ENCODE measurements at places on chromosomes 16 and 17. TPM values are rescaled to one million over a fixed set of nuclear protein-coding genes. Genes with fewer than 3 reads are reported as not detected.
A peak's percentile ranks its signal among the peaks of the same experiment; 100 is the strongest.

- no peak for DNase-seq
Measured at GRCh38 chr16:55393991-55394390, 70.0 kb downstream of the IRX6 start.

DNA sequence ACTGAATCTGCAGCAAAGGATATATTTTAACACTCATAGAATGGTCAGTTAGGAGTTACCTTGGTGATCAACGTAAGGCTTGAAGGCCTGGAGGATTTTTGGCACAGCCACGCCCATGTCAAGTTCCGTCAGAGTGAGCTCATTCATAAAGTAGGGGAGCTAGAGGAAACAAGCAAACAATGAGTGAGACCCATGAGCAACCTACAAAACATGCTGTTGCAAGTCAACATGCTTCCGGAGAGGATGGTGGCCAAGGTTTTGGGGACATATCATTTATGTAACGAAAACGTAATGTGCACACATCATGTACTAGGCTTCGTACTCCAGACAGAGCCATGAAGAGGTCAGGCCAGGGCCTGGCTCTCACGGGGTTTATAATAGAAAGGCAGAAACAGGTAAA, 41.1 kb upstream of the ERN1 start:
- no peak for DNase-seq

GRCh38 chr16:57805176-57805575, 2.9 kb upstream of the KIFC3 start:
- DNase-seq, result no peak

GRCh38 chr16:75957870-75958269, 231.6 kb upstream of the CPHXL start:
- DNase-seq, result no peak

DNA sequence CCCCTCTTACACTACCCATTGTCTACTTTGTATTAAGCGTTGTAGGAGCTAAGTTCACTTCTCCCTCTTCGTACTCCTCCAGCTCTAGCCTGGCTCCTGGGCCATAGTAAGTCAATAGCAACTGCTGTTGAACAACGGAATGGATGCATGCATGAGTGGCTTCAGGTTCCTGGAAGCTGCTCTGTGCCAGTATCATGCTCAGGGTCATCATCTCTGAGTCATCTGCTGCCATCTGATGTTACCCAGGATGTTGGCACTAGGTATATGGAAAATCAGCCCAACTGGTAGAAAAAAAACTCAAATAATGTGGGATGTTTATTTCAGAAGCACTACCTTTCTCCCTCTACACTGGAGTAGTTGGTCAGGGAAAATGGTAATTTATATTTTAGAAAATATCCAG, 536.8 kb downstream of the NPIPA7 start:
- no peak for DNase-seq

- DNase-seq, result no peak
Measured at GRCh38 chr17:64687961-64688360, 25.9 kb upstream of the SMURF2 start.

DNA sequence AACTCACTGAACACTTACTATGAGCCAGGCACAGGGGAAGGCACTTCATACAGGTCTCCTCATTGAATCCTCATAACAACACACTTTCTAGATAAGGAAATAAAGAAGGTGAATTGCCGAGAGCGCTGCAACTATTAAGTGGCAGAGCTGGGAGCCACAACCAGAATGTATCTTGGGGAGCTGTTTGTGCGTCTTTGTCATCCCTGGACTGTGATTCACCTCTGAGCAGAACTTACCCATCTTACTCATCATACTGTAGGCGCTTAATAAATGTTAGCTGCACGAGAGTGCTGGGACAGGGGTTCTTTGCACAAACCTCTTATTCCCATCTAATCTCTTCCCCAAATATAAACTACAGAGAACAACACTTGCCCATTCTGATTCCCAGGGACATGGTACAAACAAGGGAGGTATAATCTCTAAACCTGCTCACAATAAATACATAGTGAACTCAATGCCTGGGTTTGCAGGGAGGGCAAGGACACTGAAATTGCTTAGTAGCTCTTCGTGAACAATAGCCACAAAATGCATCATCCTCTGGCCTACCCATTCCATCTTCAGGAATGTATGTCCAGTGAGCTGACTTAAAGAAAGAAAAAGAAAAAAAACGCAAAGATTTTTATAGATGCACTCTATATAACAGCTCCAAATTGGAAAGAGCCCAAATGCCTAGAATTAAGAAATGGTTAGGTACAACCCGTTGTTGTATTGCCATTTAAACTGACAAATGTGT, 43.0 kb downstream of the MYO18A start:
- peak; percentile 22 for DNase-seq

DNA sequence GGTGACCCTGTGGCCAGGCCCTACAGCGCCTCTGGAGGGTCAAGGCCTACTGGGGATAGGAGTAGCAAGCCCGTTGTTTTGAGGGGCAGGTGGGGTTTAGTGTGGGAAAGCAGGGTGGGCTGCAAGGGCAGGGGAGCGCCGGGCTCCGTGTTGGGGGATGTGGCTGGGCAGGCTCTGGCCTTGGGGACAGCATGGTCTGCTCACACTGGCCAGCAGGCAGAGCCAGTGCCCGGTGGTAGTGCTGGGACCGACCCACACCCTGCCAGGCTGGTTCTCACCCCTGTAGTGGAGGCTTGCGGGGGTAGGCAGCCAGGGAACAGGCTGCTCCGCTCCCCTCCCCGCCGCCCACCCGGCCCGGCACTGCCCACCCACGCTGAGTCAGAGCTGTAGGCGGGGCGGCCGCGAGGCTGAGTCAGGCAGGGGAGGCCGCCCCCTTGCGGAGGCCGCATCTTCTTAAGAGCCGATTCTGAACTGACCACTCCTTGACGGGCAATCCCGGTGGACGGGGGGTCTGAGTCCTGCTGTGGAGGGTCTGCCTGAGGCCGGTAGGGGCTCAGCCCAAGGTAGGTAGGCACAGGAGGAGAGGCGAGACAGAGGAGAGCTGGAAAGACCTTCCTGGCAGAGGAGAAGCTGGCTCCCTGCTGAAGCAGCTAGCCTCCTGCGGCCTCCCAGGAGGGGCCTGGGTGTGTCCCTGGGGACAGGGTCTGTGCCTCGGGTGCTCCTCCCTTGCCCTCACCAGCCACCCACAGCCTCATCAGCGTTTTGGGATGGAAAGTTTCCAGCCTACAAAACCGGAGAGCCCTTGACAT, 62.4 kb downstream of the BAIAP2 start:
- DNase-seq, result peak; percentile 49

GRCh38 chr17:39706921-39707337, 7.1 kb downstream of the ERBB2 start:
- DNase-seq, result no peak

GRCh38 chr16:48522041-48522440, 87.9 kb downstream of the N4BP1 start:
- no peak for DNase-seq

DNA sequence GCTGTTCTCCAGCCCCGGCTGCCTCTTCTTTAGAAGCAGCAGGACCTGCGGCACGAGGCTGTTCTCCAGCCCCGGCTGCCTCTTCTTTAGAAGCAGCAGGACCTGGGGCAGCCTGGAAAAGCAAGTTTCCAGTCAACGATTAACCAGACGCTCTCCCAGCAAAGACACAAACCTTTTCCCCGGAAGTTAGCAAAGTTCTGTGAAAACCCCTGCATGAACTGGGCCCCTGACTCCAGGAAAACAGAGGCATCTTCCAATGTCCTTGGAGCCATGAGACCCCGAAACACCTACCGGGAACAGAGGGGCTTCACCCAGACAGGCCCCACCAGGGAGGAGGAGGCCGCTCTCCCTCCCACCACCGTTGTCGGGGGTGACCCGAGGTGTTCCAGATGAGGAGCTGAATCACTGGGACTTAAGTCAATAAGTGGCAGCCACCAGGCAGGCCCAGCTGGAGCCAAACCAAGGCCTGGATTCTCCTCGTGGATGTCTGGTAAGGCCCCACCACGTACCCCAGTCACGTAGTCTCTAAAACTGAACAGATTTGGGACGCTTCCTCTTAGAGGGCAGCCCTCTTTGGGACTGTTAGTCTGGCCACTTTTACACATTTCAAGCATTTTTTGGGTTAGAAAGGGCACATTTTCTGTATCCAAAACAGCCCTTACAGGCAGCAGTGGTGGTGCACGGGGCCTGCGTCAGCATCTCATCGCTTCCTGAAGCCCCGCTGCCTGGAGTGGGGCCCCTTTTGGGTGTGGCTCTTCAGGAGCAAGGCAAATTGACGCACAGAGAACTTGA, at the start of gene RPH3AL:
TSS of gene RPH3AL (minus strand) at position 387 of the 792 bp plus-strand sequence. CDS start 25,264 bp downstream, outside the sequence.
- peak; percentile 92 for DNase-seq

GRCh38 chr16:50093607-50094539, 28.1 kb downstream of the HEATR3 start:
- DNase-seq, result no peak

GRCh38 chr17:65797101-65797500, 235.7 kb upstream of the AXIN2 start:
- DNase-seq, result no peak

DNA sequence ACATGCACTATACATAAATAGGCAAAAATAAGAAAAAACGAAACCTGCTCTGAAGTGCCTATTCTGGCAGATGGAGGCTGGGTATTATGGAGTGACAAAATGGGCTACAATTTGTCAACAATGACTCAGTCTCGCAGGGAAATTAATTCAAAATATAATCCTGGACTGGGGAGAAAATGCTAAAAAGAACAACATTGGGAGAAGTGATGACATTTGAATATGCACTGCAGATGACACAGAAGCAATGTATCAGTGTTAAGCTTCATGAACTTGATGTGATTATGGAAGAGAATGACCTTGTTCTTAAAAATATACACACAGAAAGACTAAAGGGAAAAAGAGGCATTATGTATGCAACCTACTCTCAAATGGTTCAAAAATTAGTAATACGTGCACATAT, 74.8 kb upstream of the PSMD7 start:
- no peak for DNase-seq

- peak; percentile 59 for DNase-seq
Measured at GRCh38 chr16:66706506-66706880, 9.9 kb upstream of the CMTM4 start.

DNA sequence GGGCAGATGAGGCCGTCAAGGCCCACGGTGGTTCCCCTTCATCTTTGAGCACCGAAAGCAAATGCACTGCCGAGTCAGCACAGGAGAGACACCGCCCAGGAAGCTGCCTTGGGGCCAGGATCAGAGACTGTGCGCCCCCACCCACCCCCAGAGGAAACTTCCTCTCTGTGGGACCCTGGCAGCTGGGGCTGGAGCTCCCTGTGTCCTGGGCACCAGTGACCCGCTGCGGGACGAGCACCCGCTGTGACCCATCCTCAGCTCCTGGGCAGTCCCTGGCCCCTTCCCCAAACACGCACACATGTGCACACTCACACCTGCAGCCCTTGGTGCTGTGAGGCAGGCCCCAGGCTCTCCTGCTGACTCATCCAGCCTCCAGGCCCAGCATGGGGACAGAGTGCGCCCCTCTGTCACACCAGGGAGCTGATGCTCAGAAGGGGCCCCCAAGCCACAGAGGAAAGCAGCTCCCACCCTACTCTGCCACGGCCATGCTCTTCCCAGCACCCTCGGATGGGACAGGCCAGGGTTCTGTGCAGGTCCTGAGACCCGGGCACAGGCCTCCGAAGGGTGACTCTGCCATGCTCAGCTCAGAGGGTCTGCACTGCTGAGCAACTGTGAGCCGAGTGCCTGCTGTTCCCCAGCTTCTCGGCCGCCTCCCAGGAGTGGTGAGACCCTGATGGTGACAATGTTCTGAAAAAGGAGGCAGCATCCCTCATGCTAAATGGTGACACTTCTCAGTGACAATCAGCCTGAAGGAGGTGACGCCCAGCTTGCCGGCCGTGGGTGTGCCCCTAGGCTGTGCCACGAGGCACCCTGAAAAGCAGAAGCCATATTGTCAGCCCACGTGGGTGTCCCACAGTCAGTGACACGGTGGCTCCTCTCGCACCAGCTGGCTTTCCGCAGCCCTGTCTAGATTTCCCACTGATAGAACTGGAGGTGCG, 3.6 kb downstream of the PIEZO1 start:
- no peak for DNase-seq

GRCh38 chr17:50109207-50109606, 14.1 kb downstream of the PDK2 start:
- DNase-seq, result no peak

- DNase-seq, result no peak
Measured at GRCh38 chr16:85554889-85555718, 58.0 kb upstream of the GSE1 start.

The TAF1C gene
- total RNA-seq, result 11.1 TPM

The PPP1R27 gene
- not detected for total RNA-seq

The HBA2 gene
- not detected for total RNA-seq

The TBC1D3E gene
- total RNA-seq, result not detected

The IGSF6 gene
- total RNA-seq, result 0.05 TPM

The ASB16 gene
- total RNA-seq, result not detected

All from renal cortical epithelial cell (primary cell).